ENCODE measurements at places on chromosomes 1 and 21. TPM values are rescaled to one million over a fixed set of nuclear protein-coding genes. Genes with fewer than 3 reads are reported as not detected.

CHI3L2 gene
- 31.2 TPM for total RNA-seq

TRNP1 gene
- total RNA-seq = 15.3 TPM

PHLDA3 gene
- 97.1 TPM for total RNA-seq

FMO4 gene
- total RNA-seq = 5.9 TPM

CFAP74 gene
- 6.6 TPM for total RNA-seq

SLC39A1 gene
- 98.4 TPM for total RNA-seq

ZNF683 gene
- 1.2 TPM for total RNA-seq

RUNX3 gene
- total RNA-seq = 13.1 TPM

ADAMTSL4 gene
- total RNA-seq = 164 TPM

All from lower lobe of right lung (tissue), 2 donors.